ENCODE measurements at places on chromosomes 1 and 21. TPM values are rescaled to one million over a fixed set of nuclear protein-coding genes. Genes with fewer than 3 reads are reported as not detected.

Gene MYCL
- 0.33 TPM for total RNA-seq

Gene FAM110D
- total RNA-seq = not detected

Gene SYTL1
- total RNA-seq = 0.07 TPM

Gene ANXA9
- total RNA-seq = not detected

Gene LCE3E
- total RNA-seq = not detected

Gene AUNIP
- 0.30 TPM for total RNA-seq

Gene GOLT1A
- total RNA-seq = not detected

Measured in smooth muscle cell of the pulmonary artery (primary cell).